Keratinocyte (primary cell): ENCODE measurements at places on chromosomes 13 and 19.

- no peak for DNase-seq
Measured at GRCh38 chr13:114130131-114130836, 2.1 kb downstream of the RASA3 start.

GRCh38 chr19:4081441-4082129 is 14.9 kb upstream of the ZBTB7A start:
- no peak for DNase-seq

DNA sequence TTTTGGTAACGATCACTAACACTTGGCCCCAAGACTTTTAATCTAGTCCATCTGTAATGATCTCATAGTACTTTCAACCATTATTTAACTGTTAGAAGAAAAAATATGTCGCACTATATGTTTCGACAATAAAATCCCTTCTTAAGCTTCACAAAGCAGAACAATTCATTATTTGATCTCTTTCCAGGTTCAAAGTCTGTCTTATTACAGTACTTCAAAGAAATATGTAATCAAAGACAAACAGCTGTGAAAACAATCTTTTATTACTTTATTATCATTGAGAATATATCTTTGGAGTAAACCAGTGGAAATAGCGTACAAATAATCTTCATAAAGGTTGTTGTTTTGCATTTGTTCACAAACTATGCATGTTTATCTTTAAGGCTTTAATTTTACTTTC is 93.5 kb downstream of the DACH1 start:
- no peak for DNase-seq

GRCh38 chr13:78160793-78161192 is 242.2 kb upstream of the EDNRB start:
- no peak for DNase-seq

GRCh38 chr19:52398081-52398441 is 412 bp downstream of the ZNF528 start:
- DNase-seq, result no peak

DNA sequence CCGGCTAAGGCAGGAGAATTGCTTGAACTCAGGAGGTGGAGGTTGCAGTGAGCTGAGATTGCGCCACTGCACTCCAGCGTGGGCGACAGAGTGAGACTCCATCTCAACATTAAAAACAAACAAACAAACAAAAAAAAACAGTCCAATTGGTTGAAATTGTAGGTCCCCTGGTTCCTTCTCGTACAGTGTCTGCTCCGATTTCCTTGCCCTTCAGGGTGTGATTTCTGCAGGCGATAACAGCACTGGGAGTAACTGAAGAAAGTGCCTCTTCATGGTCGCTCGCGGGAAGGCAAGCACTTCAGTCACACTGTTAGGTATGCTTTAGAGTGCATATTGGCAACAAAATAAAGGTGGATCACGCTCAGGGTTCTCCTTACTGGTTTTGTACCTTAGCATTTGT is 39.7 kb downstream of the TPT1 start:
- no peak for DNase-seq

DNA sequence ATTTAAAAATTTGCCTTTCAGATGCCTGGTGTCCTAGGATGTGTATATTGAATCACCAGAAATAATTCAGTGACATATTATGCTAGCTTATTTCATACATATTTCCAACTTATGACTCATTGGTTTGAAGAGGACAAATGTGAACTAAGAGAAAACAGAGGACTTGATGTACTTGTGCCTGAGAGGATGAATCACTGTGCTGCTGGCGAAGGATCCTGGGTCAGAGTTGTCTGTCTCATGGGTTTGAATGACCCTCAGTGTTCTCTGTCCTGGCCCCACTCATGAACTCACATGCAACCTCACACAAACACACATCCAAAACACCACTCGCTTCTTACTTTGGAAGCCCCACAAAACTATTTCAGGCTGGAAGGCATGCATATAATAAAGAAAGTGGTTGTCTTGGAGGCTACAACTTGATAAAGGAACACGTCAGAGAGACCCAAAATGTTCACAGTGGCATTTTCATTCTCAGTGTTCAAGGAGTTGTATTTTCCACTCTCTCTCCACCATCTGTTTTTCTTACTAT is 129.0 kb upstream of the SPRY2 start:
- DNase-seq, result peak; percentile 5

- peak; percentile 7 for DNase-seq
Measured at GRCh38 chr19:39765091-39766076, 13.3 kb upstream of the LEUTX start.

- no peak for DNase-seq
Measured at GRCh38 chr13:85969331-85969730, 170.1 kb upstream of the SLITRK6 start.

DNA sequence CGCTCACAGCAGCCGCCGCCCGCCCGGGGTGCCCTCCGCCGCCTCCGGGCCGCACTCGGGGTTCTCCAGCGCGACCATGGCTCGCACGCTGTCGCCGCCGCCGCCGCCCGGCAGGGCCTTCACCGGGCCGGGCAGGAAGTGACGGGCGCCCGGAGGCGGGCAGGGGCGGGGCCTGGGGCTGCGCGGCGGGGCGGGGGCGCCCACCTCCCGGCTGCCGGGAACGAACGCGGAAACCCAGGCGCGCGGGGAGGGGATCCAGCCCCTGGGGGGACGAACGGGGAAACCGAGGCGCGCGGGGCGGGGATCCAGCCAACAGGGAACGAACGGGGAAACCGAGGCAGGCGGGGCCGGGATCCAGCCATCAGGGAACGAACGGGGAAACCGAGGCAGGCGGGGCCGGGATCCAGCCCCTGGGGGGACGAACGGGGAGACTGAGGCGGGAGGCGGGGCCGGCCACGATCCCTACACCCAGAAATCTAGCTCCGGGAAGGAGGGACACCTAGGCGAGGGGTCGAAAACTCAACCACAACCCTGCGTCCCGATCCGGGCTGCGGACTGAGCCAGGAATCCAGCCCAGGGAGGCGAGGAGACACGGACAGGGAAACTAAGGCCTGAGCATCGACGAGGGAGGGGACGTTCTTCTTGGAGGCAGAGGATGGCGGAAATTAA is at the start of gene R3HDM4:
TSS of gene R3HDM4 (minus strand) at position 140 of the 669 bp plus-strand sequence. CDS start at position 78, 62 bp downstream.
- DNase-seq, result no peak

DNA sequence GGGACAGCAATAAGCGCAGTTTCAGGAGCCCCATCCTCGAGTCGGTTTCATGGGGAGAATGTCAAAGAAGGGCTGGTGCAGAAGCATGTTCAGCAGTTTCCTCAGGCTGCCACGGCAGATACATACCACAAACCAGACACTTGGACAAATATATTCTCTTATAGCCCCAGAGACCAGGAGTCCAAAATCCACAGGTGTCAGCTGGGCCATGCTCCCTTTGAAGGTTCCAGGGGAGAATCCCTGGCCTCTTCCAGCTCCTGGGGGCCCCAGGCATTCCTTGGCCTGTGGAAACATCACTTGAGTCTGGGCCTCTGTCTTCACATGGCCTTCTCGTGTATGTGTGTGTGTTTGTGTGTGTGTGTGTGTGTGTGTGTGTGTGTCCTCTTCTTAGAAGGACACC is 164.1 kb downstream of the UQCRFS1 start:
- no peak for DNase-seq

GRCh38 chr19:39341129-39341718 is 997 bp upstream of the SAMD4B start:
- no peak for DNase-seq

DNA sequence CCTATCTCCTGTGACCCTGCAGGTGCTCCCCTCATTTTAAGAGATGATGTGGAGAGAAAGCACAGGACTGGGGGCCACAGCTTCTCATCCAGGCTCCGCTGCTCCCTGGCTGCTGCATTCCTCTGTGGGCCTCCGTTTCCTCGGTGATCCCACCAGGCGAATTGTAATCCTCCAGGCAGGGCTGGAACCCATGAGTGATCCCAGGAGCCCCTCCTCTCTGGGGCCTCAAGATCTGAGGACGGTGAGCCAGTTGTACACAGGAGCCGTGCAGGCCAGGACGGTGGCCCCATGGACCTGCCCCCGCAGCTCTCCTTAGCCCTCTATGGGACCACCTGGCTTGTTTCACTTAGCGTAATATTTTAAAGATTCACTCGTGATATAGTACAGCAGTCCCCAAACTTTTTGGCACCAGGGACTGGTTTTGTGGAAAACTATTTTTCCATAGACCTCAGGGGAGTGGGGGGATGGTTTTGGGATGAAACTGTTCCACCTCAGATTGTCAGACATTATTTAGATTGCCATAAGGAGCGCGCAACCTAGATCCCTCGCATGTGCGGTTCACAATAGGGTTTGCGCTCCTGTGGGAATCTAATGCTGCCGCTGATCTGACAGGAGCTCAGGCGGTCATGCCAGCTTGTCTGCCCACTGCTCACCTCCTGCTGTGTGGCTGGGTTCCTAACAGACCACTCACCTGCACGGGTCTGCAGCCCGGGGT is 5.6 kb downstream of the FFAR3 start:
- no peak for DNase-seq

DNA sequence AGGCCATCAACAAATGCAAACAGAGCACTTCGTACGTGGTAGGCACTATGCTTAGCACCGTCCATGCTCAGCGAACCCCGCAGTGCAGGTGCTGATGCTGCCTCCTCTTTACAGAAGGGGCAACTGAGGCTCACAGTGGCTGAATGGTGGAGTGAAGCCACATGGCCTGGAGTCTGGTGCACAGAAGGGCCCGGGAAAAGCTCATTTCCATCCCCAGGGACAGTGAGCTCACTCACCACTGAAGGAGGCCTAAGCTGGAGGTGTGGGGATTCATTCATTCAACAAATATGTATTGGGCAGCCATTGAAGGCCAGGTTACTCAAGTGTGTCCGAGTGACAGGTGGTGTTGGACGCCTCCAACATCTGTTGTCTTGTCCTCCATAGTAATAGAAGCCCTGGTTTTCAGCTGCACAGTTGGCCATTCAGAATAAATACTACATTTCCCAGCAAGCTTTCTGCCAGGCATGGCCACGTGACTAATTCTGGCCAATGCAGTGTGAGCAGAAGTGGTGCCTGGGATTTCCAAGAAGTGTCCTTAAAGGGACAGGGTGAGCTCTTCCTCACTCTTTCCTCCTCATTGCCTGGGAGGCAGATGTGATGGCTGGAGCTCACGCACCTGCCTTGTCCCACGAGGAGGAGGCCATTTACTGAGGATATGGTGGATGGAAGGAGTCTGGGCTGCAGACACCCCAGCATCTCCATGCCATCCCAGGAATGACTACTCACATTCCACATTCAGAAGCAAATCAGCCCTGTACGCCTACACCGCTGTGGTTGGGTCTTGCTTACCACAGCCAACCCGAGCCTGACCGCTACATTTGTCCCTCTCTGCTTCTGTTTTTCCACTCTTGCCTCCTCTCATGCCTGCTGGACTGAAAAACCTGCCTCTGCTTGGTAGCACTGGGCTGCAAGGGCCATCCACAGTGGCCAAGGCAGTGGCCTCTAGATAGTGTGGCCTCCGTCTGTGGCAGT is 2.3 kb upstream of the ZNRF4 start:
- no peak for DNase-seq

DNA sequence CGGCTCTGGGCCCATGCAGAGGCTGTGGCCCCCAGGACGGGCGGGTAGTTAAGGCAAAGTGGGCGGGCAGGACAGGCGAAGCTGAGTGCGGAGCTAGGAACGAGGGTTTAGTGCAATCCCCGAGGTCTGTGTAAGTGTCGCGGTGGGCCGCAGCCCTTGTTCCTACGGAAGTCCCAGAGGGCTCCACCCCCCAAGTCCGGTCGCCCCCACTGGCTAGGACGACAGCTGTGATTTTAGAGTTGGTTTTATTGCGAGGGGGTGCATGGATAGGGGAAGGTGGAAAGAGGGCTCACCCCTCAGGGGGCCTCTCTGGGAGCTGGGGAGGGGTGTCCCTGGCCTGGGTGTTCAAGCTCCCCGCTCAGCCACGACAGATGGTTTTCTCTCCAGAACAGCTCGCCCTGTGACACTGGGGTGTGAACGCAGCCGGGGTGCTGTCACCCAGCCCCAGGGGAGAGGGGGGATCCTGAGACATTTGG is 21.7 kb downstream of the ZBTB7A start:
- no peak for DNase-seq

DNA sequence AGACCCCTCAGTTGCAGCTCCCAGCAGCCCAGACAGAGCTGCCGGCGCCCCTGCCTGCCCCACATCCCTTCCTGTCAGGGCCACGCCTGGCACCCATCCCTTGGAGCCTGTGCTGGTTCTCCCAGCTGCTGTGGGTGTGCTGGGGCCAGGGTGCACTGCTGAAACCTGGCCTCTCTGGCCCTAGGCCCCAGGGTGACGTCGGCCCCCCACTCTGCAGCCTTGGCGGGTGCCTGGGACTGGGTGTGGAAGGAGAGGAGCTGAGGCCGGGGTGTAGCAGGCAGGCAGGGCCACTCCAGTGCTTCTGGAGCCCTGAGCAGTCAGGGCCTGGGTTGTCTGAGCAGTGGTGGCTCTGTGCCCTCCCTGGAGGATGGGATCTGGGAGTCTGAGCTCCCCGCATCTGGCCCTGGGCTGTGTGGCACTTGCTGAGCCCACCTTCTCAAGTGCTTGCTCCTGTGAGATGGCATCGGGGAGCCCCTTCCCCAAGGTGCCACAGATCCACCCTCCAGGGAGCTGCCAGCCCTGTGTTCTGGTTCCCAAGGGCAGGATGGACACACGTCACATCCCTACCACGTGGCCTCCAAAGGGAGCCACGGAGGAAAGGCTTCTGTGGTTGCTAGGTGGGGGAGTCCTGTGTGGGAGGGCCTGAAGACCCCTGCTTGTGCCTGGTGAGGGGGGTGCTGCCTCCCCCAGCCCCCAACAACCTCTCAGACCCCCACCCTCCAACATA is 5.2 kb downstream of the PLEKHJ1 start:
- DNase-seq, result no peak

DNA sequence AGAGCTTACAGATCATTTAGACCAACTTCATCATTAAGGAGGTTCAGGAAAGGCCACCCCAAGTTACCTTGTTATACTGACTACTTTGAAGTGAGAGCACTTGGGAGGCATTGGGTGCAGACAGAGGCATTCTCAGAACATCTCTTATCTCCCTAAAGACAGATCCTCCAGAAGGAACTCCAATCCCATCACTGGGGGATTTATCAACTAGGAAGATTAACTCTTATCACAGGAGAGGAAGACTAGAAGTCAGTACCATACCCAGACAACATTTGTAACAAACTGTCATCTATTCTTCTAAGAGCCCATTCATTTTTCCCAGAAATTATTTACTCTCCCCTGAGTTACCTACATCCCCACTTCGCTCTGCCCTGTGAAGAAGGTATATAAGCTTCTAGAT is 5.8 kb upstream of the RFXAP start:
- no peak for DNase-seq

DNA sequence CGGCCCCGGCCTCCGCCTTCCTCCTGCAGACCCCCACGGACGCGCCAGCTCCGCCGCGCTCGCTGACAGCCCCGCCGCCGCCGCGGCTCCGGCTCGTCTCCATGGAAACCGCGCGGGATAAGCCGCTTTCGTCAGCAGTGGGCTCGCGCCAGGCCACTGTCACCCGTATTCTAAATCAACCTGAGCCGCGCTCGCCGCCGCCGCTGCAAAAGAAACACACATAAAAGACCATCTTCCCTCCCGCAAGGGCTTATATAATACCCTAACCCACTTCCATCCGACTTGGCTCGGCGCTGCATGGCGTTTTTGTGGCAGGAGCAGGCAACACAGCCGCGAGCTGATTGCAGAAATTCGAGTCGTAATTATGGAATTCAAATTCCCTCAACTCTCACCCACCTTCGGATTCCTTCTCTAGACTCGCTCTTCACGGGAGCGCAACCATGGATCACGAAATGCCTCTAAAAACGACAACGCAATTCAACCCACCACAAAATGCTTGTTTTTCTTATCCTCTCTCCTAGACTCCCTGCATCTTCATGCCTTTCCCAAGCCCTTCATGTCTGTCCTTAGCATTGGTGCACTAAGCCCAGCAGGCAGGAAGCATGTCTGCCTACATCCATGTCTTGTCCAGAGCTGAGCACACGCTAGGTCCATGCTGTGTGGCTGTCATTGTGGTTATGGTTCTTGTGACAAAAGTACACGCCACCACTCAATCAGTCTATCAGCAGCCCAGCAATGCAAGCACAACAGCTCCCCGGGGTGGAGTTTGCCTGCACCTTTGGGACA is at the start of gene AMER2:
TSS of gene AMER2 (minus strand) at position 772 of the 786 bp plus-strand sequence. CDS start at position 103, 669 bp downstream.
- DNase-seq, result no peak
